ENCODE measurements at places on chromosomes 3 and 15.

DNA sequence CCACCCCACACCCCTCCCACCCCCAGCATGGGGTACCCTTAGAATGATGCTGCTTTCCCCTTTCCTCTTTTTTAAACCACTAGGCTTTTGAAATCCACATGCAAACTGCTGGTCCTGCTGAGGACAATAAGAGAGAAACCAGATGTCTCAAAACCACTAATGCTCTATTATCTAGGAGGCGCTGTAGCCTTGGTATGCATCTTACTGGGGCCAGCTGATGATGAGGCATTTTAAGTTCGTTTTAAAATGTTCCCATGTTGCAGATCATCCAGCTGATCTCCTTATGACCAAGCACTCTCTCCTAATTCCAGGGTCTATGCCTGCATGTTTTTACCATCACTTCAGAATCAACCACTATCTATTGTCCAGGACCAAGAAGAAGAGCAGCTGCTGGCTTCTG, 1.3 kb downstream of the NME9 start:
- DNase-seq: no peak

- DNase-seq: no peak
Observed at GRCh38 chr3:37973246-37974054, 17.1 kb upstream of the VILL start.

DNA sequence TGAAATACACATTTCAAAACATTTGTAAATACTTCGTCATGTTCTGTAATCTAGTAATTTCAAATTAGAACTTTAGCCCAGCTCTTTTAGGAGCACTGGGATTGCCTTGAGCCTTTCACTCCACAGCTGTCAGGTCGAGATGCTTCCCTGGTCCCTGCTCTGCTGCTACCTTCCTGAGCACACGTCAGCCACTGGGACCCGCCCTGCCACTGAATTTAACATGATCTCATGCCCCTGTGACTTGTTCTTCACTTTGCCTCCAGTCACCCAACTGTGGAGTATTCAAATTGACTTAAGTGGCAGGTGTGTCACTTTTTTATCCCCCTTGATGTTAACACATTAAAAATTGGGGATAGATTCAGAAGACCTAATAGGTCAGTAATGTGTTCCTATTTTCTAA, 3.3 kb downstream of the ARRDC4 start:
- no peak for DNase-seq

- no peak for DNase-seq
Observed at GRCh38 chr3:176415661-176416295, 781.5 kb downstream of the TBL1XR1 start.

- DNase-seq: peak; percentile 63
Observed at GRCh38 chr15:51750792-51751696, at the start of gene TMOD2. TSS of gene TMOD2 (plus strand) at chr15:51751597. CDS start at chr15:51766442, 14,845 bp downstream.

DNA sequence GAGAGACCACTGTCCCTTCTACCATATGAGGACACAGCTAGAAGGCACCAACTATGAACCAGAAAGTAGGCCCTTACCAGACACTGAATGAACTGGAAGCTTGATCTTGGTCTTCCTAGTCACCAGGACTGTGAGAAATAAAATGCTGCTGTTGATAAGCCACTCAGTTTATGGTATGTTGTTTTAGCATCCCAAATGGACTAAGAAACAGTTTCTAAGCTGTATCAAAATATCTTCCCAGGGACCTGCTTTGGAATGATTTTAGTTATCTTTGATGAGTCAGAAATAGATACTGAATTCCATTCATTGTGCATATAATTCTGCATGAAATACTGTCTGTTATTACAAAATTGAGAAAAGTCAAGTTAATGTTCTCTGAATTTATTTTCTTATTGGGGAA, 18.6 kb downstream of the WDR76 start:
- no peak for DNase-seq
